Testis (tissue), 5 donors: ENCODE measurements at places on chromosomes 12 and 14. TPM values are rescaled to one million over a fixed set of nuclear protein-coding genes. Genes with fewer than 3 reads are reported as not detected.

The KRT6A gene
- total RNA-seq: 0.63 TPM

The EIF4B gene
- 219 TPM for total RNA-seq

The KLRG1 gene
- total RNA-seq: 3.5 TPM

The RNASE7 gene
- 0.55 TPM for total RNA-seq

The USP44 gene
- 22.4 TPM for total RNA-seq

The RTN1 gene
- 11.1 TPM for total RNA-seq

The KRT8 gene
- 13.2 TPM for total RNA-seq

The ZNF641 gene
- 53.3 TPM for total RNA-seq

DNA sequence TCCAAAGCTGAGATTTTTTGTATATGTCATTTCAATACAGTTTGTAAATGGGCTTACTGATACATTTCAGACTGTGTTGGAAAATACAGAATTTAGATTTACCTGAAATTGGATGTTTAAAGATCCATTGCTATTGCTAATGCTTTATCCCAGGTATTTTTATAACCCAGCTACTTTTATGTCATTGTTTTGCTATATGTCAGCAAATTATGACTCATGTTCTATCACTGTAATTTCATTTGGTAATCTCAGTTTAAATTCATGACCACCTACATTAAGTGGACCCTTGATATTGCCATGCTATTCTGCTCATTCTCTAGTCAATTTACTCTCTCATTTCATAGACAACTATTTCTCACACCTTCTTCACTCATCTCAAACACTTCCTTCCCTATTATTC is 281.2 kb downstream of the IPO8 start:
- no peaks in the 10 kb centered on the region for H3K27me3 ChIP-seq
- DNase-seq: no peak
- no peak overlapping the region for H3K4me3 ChIP-seq
- no peaks in the 10 kb centered on the region for H3K4me1 ChIP-seq
- H3K36me3 ChIP-seq: no peaks in the 10 kb centered on the region

DNA sequence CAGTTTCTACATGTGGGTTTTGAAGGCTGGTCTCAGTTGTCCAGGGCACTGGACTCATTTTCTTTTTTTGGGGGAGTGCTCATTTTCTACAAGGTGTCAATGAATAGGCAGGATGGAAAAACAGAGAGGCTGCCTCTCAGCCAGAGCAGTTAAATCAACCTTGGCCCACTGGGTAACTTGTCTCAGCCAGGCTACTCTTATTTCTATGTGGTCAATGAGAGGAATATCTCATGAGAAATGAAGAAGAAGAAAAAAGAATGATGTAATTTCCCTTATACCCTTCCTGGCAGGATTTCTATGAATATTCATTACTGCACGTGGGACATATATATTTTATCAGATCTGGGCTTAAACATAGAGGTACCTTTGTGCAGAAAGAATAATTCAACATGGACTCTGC is 155.2 kb upstream of the E2F7 start:
- no peaks in the 10 kb centered on the region for H3K36me3 ChIP-seq
- no peaks in the 10 kb centered on the region for H3K27me3 ChIP-seq
- H3K27ac ChIP-seq: no peak overlapping the region
- H3K4me3 ChIP-seq: no peak overlapping the region
- H3K4me1 ChIP-seq: no peaks in the 10 kb centered on the region
- DNase-seq: no peak

- no peaks in the 10 kb centered on the region for H3K36me3 ChIP-seq
- H3K4me3 ChIP-seq: no peak overlapping the region
- H3K27me3 ChIP-seq: no peaks in the 10 kb centered on the region
- no peak overlapping the region for H3K27ac ChIP-seq
These were observed 33.2 kb downstream of the EGLN3 start for GRCh38 chr14:33917661-33918060.

DNA sequence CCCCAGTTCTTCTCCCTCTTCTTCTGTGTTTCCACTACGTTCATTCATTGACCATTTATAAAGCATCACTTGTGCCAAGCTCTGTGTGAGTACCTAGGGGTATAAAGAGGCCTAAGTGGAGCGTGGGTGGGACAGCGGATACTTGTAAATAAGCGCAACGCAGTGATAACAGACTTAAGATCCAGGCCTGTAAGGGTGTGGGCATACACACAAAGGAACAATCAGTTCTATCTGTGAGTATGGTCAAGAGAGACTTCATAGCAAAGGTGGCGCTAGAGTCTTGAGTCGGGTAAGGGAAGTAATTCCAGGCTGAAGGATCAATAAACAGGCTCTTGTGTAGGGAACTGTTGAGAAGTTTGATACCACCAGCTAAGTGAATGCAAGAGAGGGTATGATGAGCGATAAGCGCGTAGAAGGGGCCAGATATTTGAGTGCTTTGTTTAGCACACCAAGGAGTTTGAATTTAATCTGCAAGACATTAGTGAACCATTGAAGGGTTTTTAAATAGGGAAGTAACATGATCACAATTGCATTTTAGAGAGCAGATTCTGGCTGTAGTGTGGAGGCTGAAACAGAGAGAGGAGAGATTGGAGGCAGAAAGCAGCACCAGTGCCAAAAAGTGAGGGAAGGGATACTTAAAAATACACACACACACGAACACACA is 1.0 kb upstream of the GXYLT1 start:
- H3K27me3 ChIP-seq: no peaks in the 10 kb centered on the region
- DNase-seq: no peak
- H3K4me3 ChIP-seq: peak overlapping the region; percentile 93
- H3K36me3 ChIP-seq: no peaks in the 10 kb centered on the region
- peak overlapping the region; percentile 94 for H3K27ac ChIP-seq
- peaks cover 23% of the 10 kb centered on the region for H3K4me1 ChIP-seq

DNA sequence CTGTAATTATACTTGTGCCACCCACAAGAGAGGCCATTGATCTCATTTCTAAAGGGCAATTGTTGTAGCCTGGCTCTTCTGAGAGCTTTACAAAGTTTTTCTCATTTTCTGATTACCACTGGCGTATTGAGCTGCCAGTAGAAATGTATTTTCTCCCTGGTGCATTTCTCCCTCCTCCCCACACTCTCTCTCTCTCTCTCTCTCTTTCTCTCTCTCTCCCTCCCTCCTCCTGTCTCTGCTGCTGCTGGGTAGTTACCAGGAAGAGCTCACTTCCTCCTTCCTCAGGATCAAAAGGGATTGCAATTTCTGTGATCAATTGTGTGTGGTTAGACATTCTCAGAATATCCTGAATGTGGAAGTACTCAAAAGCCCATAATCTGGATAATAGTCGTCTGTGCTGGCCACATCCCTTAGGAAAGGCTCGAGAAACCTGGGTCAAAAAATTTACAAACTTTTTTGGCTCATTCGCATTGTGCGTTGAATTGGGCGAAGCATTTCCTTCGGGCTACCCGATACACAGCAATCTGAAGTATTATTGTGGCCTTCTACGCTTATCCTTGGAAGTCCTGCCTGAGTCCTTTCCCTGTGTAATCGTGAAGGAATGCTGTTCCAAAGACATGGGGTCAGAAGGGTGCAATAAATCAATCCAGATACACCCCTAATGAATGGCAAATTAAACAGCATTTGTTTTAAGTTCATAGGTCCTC is 254.8 kb downstream of the MSRB3 start:
- no peaks in the 10 kb centered on the region for H3K36me3 ChIP-seq
- H3K27ac ChIP-seq: no peak overlapping the region
- no peak for DNase-seq
- no peaks in the 10 kb centered on the region for H3K27me3 ChIP-seq
- H3K4me1 ChIP-seq: no peaks in the 10 kb centered on the region
- H3K4me3 ChIP-seq: no peak overlapping the region

- no peaks in the 10 kb centered on the region for H3K27me3 ChIP-seq
- H3K36me3 ChIP-seq: no peaks in the 10 kb centered on the region
- H3K4me3 ChIP-seq: no peak overlapping the region
- no peaks in the 10 kb centered on the region for H3K4me1 ChIP-seq
- no peak for DNase-seq
These were observed 67.3 kb downstream of the DACT1 start for GRCh38 chr14:58705066-58705465.

DNA sequence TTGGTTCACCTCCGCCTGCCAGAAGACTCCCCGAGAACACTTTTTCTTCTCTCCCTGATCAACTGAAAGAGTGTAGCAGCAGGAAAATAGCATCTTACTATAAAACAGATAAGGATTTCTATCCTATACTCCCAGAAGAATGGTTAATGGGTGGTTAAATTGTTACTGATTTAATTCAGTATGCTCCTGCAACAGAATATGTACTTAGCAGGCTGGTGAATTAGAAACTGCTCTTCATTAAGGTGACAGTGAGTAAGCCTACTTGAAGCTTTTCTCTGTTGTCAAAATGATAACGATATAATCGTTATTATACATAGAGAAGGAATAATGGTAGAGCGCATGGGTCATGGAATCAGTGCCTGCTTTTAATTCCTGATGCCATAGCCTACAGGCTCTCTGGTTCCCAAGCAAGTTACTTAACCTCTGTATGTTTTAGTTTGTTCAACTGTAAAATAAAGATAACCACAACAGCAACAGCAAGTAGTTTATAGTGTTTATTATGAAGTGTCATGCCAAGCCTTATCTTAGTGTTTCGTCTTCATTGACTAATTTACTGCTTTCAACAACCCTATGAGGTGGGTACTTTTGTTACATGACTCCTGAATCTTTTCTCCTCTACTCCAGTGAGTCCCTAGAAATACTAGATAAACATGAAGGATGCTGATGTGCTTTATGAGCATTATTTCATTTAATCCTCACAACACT is 392.6 kb downstream of the CCDC91 start:
- no peak for DNase-seq
- H3K36me3 ChIP-seq: no peaks in the 10 kb centered on the region
- H3K4me3 ChIP-seq: no peak overlapping the region

GRCh38 chr14:55136241-55136640 is 7.2 kb downstream of the LGALS3 start:
- no peak for DNase-seq
- H3K27ac ChIP-seq: no peak overlapping the region
- no peaks in the 10 kb centered on the region for H3K27me3 ChIP-seq
- no peak overlapping the region for H3K4me3 ChIP-seq
- peaks cover 39% of the 10 kb centered on the region for H3K4me1 ChIP-seq

DNA sequence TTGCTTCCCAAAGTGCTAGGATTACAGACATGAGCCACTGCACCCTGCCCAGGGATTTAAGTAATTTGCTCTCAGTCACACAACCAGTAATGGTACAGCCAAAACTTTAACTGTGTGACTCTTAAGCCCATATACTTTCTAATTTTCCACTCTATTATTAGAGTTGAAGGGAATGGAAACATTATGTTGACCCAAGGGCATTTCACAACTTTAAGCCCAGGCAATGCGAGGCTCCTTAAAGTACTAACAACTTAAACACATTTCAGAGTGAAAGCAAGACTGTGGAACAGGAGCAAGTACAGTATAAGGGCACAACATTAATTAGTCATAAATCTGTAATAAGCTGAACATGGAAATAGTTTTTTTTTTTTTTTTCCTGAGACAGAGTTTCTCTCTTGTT is 39.8 kb downstream of the BAZ1A start:
- no peaks in the 10 kb centered on the region for H3K27me3 ChIP-seq
- H3K36me3 ChIP-seq: no peaks in the 10 kb centered on the region
- no peak for DNase-seq
- peaks cover 8% of the 10 kb centered on the region for H3K4me1 ChIP-seq

- no peak overlapping the region for H3K27ac ChIP-seq
- H3K36me3 ChIP-seq: no peaks in the 10 kb centered on the region
- DNase-seq: peak; percentile 10
- no peaks in the 10 kb centered on the region for H3K27me3 ChIP-seq
- peaks cover 7% of the 10 kb centered on the region for H3K4me1 ChIP-seq
These were observed 173.1 kb upstream of the RTL1 start for GRCh38 chr14:101076451-101077198.

- DNase-seq: no peak
- H3K27me3 ChIP-seq: no peaks in the 10 kb centered on the region
- H3K4me3 ChIP-seq: no peak overlapping the region
- H3K27ac ChIP-seq: no peak overlapping the region
- no peaks in the 10 kb centered on the region for H3K36me3 ChIP-seq
These were observed 55.3 kb upstream of the TMCC3 start for GRCh38 chr12:94705676-94706075.

DNA sequence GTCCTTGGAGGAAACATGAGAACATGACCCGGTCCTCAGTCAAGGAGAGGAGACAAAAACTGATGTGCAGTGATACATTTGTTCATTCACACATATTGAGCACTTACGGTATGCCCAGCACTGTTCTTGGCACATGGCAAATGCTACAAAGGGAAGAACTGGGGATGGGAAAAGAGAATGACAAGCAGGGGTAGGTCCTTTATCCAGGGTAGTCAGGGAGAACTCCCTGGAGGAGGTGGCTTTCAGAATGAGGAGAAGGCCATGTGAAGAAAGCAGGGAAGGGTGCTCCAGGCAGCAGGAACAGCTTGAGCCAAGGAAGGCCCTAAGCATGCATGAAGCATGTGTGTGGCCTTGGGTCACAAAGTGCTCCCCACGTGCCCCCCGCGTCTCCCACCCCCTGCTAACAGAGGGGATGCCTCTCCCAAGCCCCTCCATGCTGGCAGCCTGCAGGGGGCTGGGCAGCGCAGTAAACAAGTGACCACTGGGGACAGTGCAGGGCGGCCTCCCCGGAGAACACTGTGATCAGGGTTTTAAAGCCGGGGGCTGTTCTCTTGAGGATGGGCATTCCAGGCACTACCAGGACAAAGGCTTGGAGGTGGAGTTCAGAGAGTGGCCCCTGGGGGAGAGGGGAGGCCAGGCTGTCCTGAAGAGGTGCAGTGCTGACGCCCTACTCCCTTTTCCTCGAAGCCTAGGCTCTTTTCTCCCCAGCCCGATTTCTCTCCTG is 71.0 kb downstream of the PHETA1 start:
- H3K4me3 ChIP-seq: no peak overlapping the region
- H3K4me1 ChIP-seq: no peaks in the 10 kb centered on the region
- no peaks in the 10 kb centered on the region for H3K27me3 ChIP-seq
- no peak for DNase-seq
- H3K27ac ChIP-seq: no peak overlapping the region

DNA sequence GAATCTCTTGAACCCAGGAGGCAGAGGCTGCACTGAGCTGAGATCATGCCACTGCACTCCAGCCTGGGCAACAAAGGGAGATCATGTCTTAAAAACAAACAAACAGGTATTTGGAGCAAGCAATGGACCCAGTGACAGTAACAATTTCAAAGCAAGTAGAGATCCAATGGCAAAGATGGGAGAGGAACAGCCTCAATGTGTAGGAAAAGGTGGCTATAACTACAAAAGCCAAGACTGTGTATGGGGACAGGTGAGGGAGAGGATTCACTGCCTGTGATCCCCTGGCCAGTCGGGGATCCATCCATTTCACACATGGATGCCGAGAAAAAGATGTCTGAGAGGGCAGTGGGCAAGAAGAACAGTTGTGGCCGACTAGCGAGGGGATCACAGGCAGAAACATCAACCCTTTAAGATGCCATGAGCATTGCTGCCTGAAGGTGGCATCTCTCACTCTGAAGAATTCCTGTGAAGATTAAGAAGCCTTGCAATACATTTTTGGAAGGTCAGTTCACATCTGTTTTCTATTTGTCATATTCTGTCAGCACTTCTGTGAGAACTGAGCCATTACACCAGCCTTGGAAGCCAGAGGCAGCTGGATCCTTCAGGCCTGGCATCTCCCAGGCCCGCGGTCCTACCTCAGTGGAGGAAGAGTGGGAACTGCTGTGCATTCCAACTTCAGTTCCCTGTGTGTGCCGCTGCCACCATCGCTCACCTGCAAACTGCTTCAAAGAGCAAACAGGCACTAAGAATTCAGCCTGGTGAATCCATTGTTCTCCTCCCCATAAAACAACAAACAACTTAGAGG is 54.5 kb upstream of the FRS2 start:
- H3K27me3 ChIP-seq: no peaks in the 10 kb centered on the region
- no peak overlapping the region for H3K4me3 ChIP-seq

GRCh38 chr12:11962860-11963259 is 107.9 kb upstream of the BCL2L14 start:
- no peak for DNase-seq
- no peaks in the 10 kb centered on the region for H3K27me3 ChIP-seq
- no peaks in the 10 kb centered on the region for H3K36me3 ChIP-seq
- H3K4me1 ChIP-seq: no peaks in the 10 kb centered on the region
- no peak overlapping the region for H3K4me3 ChIP-seq
- H3K27ac ChIP-seq: no peak overlapping the region
